CD4-positive, alpha-beta T cell (primary cell): ENCODE measurements at places on chromosomes 16 and 17. TPM values are rescaled to one million over a fixed set of nuclear protein-coding genes. Genes with fewer than 3 reads are reported as not detected.

DNA sequence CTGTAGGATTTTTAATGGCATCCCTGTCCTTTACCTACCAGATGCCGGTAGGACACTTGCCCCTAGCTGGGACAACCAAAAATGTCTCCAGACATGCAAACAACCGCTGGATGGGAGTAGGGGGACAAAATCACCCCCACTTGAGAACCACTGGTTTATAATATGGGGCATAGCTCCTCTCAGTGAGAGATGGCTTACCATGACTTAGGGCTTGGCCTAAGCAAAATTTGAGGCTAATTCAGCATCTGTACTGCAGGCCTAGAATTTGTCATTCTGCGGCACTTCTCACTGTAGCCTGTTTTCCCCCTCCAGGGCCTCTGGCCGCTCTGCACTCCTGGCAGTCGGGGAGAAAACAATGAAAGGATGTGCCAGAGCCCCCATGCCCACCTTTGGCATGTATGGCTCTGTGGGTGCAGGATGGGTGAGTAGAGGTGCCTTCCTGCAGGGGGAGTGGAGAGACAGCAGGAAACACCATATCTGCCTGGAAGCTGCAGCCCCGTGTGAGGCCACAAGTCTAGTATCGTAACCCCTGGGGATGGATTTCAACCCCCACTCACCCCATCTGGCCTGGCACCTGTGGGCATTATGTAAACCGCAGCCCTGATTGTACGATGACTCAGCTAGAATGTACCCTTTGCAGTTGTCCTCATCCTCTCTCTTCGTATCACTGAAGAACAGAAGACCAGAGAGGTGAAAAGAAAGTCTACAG, 268.1 kb downstream of the SOX9 start:
- no peak for DNase-seq

The KRTAP16-1 gene
- 1.0 TPM for total RNA-seq

The KRT24 gene
- total RNA-seq = not detected

DNA sequence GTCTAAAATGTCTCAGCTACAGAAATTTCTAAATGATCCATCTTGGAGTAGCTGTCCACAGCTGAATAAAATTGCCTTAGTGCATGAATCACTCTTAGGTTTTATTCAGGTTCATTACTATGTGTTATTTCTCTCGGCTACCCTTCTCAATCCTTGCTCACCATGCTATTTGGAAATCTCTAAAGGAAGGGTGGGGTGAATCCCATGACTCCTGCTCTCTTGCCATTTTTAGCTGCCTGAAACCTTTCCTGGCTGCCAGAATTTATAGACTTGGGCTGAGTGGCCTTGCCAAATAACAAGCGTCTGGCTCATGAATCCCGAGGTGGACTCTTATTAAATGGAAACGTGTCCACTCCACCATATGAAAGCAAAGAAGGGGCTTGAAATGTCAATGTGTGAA, 936.1 kb upstream of the SOX9 start:
- no peak for DNase-seq

DNA sequence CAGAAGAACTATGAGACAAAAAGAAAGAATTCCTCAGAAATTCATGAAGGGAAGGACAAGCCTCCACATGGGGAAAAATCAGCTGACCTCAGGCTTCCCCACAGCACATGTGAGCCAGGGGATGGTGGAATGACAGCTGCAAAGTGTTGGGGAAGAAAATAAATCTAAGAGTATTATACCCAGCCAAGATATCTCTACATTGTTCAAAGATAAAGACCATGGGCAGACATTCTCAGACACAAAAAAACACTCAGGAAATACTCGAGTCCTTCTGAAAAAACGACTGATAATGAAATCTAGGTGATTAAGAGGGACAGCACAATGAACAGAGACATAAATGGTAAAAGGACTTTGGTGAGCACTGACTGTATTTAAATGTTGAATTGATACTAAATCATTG, 3.9 kb downstream of the RAB40B start:
- DNase-seq = no peak

DNA sequence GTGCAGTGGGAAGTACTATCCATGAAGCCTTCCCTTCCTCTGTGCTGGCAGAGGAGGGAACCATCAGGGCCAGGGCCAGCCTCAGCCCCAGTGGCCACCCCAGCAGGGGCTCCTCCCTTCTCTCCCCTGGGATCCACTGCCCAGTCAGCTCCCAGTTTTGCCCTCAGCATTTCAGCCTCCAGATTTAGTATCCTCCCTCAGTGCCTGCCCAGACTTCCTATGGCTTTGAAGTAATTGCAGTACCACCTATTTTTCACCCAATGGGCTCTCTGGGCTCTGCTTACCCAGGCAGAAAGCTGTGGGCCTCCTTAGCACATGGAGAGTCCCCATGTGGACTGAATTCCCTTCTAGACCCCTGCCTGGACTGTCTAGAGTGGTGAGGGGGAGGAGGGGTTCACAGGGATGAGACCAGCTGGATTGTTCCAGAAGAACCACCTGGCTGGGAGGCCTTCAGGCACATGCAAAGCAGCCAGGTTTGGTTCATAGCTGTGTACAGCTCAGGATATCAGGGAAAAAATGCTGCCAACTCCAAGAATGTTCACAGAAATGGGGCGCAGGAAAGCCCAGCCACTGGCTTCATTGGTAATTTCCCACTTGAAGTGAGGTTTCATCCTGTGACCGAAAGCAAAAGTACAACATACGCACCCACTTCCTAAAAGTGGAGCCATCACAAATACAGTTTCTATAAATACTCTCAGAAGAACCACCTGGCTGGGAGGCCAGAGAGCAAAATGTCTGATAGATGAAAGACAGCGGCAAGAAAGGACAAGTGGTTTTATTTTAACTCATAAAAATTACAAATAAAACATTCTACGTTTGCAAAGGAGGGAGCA, 15.2 kb upstream of the HERPUD1 start:
- DNase-seq = no peak

DNA sequence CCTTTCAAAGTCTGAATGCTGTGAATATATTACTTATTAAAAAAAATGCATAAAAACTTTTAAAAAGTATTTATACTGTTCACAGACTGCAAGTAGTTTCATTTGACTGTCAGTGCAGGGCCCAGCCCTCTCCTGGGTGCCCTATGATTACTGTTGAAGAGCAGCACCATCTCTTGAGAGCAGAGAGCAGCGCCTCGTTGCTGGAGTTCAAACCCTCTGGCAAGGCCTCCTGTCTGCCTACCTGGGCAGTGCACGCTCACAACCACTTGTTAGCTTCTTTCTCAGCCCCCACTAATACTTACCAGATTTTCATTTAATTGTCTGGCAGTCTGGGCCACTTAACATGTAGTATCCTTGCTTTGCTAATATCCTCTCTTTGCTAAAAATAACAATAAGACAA, 233.4 kb downstream of the PHKB start:
- no peak for DNase-seq

The ITGAX gene
- total RNA-seq = 6.0 TPM

DNA sequence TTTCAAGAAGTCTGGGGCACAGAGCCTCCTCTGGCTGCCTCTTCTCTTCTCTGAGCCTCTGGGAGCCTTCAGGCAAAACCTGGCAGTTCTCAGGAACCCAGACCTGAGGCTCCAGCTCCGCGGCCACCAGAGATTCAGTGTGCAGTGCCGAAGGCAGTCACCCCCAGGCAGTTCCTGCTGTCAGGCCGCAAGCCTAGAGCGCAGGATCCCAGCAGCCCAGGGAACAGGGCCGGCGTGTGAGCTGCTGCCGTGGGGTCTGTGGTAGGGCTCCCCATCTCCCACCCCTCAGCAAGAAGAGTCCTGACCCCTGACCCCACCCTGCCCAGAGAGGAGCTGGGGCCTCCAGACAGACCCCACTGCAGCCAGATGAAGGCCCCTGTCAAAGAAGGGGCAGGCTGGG, 78.2 kb downstream of the AMFR start:
- no peak for DNase-seq

The HSF4 gene
- 26.1 TPM for total RNA-seq

DNA sequence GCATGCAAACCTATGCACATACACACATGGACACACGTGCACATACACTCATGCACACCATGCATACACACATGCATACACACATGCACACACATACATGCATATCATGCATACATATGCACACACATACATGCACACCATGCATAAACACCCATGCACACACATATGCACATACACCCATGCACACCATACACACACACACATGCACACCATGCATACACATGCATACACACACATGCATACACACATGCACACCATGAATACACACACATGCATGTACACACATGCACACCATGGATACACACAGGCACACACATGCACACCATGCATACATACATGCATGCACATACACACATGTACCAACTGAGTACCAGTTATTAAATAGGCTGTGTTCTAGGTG, 543.3 kb upstream of the EEF2KMT start:
- no peak for DNase-seq

DNA sequence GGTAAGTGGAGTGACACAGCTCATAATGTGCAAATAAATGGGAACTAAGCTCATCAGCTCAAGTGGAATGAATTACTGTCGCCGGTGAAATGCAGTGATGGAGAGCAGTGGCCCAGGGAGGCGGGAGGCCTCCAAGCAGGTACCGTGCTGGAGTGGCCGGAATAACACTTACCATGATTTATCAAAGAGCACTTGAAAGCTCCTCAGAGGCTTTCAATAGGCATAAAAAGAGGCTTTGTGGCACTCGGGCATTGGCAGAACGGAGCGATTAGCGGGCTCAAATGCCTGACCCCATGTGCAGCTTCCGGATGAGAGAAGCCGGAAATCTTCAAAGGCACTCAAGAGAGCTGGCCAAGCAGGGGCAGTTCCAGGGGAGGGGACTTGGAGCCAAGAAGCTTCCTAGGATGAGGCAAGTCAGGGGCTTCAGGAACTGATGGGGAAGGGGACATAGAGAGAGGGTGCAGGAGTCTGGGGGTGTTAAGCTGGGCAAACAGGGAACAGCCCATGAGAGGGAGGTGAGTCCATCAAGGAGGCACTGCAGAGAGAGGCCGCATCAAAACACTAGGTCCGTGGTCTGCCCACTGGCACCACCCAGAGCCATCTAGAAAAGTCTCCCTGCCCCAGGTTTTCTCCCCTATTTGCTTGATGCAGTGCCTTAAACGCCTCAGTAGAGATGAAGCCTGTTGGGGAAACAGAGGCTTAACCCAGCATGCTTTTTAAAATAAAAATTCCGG, 144.0 kb upstream of the IRX6 start:
- no peak for DNase-seq

DNA sequence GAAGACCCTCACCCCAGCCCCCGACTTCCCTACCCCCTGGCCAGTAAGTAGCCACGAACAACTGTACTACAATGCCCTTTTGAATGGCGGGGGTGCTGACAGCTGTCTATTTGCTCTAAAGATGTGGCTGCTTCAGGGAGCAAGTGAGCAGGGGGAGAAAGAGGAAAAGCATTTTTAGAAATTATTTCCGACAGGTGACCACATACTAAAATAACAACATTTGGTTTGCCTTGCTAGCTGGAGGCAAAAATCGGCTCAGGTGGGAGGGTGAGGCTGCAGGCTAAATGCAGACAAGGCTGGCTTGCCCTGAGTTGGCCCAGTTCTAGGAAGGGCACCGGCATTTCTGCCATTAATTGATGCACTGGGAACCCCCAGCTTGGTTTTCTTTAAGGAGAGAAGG, 188.5 kb downstream of the XYLT1 start:
- no peak for DNase-seq

DNA sequence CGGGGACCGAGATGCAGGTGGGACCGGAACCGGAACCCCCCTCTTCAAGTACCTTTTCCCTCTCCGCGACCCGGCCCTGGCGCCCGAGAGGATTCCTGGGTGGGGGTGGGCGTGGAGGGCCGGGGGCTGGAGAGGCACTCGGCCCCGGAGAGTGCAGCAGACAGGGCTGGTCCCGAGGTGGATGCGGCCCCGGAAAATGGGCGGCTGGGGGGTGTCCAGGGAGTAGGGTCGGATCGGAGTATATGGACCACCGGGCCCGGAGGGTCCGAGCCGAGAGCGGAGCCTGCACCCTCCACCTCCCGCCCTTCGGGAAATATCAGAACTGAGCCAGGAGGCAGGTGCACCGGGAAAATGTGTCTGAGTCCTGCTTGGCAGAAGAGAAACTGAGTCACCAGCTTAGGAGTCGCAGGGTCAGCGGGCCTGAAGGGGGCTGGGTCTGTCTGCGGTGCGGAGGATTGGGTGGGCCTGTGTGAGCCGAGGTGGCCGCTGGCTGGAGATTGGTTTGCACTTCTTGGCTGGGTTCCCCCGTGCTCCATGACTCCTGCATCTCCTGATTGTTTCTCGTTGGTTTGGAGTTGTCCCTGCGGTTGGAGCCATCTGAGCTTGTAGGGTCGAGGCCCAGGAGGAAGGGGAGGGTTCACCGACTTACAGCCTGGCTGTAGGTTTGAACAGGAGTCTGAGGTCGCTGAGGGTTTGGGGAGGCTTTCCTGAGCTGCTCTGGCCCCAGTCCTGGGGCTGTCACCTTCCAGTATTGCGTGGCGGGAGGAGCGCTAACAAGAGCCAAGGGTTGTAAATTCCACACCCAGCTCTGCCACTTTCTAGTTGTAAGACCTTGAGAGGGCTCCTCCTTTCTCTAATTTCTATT, 518 bp downstream of the SH2B1 start:
- DNase-seq = peak; percentile 12

- peak; percentile 74 for DNase-seq
These were observed 11.4 kb downstream of the GGA3 start for GRCh38 chr17:75250009-75250471.

The SREBF1 gene
- 249 TPM for total RNA-seq

The BCO1 gene
- total RNA-seq = not detected

DNA sequence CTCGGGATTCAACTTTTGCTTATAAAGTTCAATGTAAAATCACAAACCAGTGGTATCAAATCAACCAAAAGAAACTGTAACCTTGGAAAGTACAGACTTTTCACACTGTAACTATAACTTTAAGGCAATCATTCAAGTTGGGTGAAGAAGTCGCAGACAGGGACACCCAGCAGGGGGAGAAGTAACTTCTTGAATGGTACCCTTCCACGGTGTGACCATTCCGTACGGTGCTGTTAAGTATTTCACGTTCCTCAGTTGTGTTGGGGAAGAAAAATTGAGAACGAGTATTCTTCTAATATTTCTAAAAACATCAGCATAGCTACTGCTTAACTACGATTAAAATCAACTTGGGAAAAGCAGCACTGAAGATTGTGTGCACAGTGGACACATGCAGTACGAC, 55.8 kb downstream of the MYH10 start:
- DNase-seq = no peak

GRCh38 chr16:84806256-84806889, 13.4 kb upstream of the CRISPLD2 start:
- no peak for DNase-seq
